ENCODE measurements at places on chromosomes 6 and 20.

- DNase-seq = no peak
These were observed 200.8 kb downstream of the TFAP2C start for GRCh38 chr20:56829788-56830385.

DNA sequence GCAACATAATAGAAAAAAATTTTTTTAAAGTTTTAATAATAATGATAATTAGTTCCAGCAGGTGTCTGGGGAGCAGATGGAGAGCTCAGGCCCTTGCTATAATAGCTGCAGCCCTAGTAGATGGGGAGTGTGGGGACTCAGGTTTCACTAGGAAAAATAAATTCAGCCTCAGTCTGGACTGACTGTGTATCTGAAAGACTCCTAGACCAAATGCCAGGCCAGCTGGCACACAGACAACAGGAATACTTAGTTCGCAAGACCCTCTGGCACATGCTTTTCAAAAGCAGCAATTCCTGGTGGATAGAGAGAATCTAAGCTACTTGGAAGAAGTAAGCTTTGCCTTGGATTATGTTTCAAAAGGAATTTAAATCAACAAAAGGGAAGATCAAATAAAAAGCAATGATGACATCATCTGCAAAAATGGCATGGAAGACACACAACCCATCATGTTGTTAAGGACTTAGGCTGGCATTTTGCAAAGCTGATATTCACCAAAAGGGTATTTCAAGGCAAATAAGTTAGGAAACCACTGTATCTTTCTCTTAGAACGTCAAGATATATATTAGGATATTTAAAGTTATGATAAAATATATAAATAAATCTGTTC, 107.8 kb downstream of the RNGTT start:
- no peak for DNase-seq

GRCh38 chr20:47280228-47280627, 76.3 kb downstream of the ZMYND8 start:
- DNase-seq = no peak

DNA sequence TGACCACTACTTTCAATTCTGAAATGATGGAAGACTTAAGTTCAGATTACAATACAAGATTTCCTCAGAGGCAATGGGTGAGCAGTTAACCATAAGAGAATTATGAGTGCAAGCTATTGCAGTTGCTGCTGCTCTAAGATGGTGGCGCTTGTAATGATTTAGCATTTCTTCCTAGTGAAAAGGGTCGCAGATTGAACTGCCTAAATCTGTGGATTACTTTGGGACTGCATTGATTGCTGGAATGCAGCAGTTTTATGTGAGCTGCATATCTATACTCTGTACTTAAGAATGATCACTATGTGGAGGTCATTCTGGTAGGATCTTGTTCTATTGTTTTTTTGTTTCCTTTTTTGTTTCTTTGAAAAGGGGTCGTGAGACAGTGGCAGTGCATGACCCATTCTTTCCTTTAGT, 5.3 kb downstream of the SCAF8 start:
- DNase-seq = peak; percentile 36

DNA sequence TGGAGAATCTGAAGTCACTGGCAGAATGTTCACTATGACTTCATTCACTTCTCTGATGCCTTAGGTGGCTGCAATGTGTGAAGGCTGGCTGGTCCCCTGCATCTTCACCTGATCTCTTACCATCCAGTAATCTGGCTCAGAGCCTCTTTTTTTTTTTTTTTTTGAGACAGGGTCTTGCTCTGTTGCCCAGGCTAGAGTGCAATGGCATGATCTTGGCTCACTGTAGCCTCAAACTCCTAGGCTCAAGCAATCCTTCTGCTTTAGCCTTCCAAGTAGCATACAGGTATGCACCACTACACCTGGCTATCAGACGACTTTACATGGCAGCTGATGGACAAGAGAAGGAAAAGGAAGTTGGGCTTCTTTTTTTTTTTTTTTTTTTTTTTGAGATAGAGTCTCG, 25.8 kb upstream of the JARID2 start:
- DNase-seq = no peak

GRCh38 chr20:50215101-50215690, 24.6 kb downstream of the CEBPB start:
- DNase-seq = peak; percentile 30

DNA sequence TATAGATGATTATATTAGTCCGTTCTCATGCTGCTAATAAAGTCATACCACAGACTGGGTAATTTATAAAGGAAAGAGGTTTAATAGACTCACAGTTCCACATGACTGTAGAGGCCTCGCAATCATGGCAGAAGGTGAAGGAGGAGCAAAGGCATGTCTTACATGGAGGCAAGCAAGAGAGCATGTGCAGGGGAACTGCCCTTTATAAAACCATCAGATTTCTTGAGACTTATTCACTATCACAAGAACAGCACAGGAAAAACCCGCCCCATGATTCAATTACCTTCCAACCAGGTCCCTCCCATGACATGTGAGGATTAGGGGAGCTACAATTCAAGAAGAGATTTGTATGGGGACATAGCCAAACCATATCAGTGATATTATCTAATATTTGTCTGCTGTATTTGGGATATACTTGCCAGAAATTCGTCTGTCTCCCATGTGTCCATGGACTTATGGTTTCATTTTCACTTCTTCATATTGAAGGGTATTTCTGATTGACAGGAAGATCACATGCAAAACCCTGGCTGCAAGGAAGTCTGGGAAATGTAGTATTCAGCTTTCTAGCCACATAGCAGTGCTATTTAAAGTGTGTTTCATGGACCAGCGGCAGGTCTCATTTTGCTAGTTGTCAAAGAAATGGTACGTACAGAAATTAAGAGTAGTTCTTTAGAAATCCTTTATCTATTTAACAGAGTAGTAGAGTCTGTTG, 50.5 kb upstream of the PAK5 start:
- DNase-seq = peak; percentile 45

All from suppressor macrophage treated with lipopolysaccharide for 1 hour (primary cell).